ENCODE measurements at places on chromosomes 12 and 14. TPM values are rescaled to one million over a fixed set of nuclear protein-coding genes. Genes with fewer than 3 reads are reported as not detected.

The P3H3 gene
- total RNA-seq, result 20.2 TPM

The TEX22 gene
- 0.24 TPM for total RNA-seq

The TNFRSF1A gene
- 448 TPM for total RNA-seq

The CIROP gene
- total RNA-seq, result not detected

The GPD1 gene
- 0.19 TPM for total RNA-seq

The GPATCH2L gene
- 21.9 TPM for total RNA-seq

The TSHR gene
- total RNA-seq, result not detected

The C12orf54 gene
- not detected for total RNA-seq

The KCNH3 gene
- 2.8 TPM for total RNA-seq

The MAP1LC3B2 gene
- total RNA-seq, result 1.6 TPM

The CDK2 gene
- 59.5 TPM for total RNA-seq

The DLK1 gene
- total RNA-seq, result 0.44 TPM

The TPPP2 gene
- total RNA-seq, result not detected

The LRFN5 gene
- total RNA-seq, result not detected

All from A549 treated with CpdA at 1 μM for 4 hours (cell line).